Activated naive CD8-positive, alpha-beta T cell treated with anti-CD3 and anti-CD28 coated beads for 36 hours (primary cell): ENCODE measurements at places on chromosomes 1 and 21.

DNA sequence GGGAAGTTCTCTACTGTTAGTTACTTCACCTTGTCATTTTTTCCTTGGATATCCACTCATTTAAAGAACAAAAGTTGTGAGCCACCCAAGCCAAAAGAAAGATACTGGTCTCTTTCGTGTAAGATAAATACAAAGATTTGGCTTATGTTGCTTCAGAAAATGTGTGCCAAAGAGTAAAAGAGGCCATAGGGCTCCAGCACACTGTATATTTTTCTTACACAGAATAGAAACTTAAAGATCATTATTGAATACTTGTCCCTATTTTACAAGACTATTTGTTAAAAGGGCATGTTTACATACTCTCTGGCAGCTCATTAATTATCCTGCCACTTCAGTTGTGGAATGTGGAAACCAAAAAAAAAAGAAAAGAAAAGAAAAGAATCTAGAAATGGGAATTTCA is 284.2 kb upstream of the LRRC7 start:
- no peak for DNase-seq

DNA sequence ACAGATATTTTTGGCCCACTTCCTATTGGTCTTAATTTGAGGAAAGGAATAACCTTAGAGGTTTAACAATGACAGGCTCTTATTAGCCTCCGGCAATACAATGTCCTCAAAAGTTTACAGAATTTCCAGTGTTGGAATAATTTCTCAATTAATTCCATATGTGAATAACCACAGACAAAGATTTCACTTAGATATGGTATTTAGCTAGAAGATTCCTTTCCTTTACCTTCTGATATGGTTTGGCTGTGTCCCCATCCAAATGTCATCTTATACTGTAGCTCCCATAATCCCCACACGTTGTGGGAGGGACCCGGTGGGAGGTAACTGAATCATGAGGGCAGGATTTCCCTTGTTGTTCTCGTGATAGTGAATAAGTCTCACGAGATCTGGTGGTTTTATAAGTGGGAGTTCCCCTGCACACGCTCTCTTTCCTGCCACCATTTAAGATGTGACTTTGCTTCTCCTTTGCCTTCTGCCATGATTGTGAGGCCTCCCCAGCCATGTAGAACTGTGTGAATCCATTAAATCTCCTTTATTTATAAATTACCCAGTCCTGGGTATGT is 54.9 kb upstream of the RGS7 start:
- DNase-seq = no peak

- DNase-seq = no peak
These were observed 1.5 kb downstream of the CENPF start for GRCh38 chr1:214604523-214604922.

DNA sequence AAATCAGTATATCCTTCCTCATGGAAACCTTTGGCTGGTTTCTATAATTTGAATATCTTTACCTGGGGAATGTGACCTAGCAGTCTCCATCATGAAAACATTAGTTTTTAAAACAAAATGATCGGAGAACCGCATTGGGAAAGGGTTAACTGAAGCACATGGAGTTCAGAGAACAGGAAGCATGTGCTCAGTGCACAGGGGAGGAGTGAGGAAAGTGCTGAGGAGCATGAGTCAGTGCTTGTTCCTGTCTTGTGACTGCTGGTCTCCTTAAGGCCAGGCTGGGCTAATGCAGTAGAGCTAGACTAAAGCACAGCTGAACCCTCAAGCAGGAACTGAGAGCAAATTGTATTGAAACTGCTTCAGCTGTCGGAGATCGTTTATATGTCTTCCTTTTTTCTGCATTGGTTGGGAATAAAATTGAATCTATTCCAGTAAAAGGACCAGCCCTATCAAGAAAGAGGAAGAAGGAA is 5.8 kb downstream of the IFI16 start:
- DNase-seq = peak; percentile 63

DNA sequence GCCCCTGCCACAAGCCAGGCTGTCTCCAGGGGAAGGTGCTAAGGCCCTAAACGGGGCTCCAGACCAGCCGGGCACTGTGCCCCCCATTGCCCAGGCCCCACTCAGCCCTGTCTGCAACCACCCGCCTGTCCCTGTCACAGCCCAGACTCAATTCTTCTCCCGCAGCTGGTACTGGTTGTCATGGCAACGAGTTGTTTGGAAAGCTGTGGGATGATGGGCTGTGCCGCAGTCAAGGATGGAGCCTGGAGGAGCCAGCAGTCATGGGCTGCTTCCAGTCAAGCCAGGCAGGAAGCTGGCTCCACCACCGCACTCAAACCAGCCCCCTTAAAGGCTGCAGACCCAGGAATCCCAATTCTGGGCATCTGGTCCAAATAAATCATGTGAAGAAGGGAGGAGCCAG is 4.2 kb downstream of the SPOCD1 start:
- no peak for DNase-seq

- no peak for DNase-seq
These were observed 130.3 kb downstream of the CLIC6 start for GRCh38 chr21:34799092-34799491.

- no peak for DNase-seq
These were observed 25.3 kb downstream of the KCNQ4 start for GRCh38 chr1:40808909-40809308.

GRCh38 chr1:187306710-187307415 is 478.1 kb downstream of the PLA2G4A start:
- no peak for DNase-seq

- no peak for DNase-seq
These were observed 9.4 kb upstream of the CTBS start for GRCh38 chr1:84583648-84584047.

GRCh38 chr1:45455162-45455561 is 35.8 kb downstream of the TESK2 start:
- no peak for DNase-seq

GRCh38 chr1:231162297-231162969 is 575 bp downstream of the TRIM67 start:
- peak; percentile 53 for DNase-seq

DNA sequence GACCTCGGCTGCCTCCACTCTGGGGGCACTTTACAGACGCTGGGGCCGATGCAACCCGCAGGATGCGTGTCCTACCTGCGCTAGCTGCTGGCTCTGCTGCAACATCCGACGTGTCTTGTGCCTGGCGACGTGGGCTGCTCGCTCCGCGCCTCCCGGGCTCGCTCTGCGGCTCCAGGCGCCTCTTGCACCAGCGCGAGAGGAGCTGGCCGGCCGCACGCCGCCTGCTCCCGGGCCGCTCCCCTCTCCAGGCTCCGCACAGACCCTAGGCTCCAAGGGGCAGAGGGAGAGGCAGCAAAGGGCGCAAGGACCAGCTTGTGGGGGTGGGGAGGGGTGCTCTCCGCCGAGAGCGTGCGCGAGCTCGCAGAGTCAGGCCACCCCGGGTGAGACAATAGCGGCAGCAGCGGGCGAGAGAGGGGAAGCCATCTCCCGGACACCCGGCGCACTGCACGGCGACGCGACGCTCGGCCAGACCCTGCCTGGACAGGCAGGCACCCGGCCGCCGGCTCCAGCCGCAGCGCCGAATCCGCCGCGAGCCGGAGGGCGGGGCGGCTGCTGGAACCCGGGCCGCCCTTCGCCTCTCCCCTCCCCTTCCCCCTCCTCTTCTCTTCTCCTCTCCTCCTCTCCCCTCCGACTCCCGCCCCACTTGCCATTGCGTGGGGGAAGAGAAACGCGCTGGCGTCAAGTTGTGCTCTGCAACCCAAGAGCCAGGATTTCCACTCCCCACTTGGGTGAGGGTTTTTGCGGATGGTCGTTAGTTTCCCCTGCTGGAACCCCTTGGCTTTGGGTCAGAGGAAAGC is at the start of gene PIK3C2B:
Gene PIK3C2B, minus strand, starts transcription at position 525 of the 797 bp plus-strand sequence. CDS start 25,003 bp downstream, outside the sequence.
- DNase-seq = peak; percentile 80

DNA sequence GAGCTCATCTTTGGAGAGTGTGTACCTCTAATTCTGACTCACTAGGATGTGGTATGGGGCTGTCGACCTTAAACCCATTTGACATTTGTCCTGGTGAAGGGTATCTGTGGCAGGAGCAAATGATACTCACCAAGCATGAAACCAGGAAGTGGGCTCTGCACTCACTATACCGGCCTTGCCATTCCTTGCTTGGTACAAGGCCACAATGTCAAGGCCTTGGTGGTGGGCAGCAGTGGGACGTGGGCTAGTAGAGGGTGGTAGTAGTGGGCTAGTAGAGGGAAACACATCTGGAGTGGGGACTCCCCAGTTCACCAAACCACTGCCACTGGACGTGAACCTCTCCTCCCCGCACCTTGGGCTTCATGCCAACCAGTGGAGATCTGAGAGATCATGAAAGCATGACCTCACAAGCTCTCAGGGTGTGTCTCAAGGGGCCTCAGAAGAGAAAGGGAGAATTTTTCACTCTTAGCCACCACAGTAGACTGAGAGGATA is 11.5 kb downstream of the TNFSF4 start:
- peak; percentile 76 for DNase-seq

DNA sequence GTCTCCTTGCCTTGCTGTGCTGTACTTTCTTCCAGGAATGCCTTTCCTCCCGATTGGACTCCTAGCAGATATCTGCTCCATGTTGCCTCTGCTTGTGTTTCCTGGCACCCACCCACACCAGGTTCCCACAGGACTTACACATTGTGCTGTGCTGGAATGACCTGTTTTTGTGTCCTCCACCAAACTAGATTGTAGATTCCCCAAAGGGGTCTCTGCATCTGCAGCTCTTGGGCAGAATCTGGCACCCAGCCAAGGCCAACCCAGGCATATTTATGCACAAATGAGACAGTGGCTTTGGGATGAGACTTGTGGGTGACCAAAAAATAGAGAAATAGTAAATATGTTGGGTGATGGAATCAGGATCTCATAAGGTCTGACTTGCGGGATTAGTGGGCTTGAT is 278.2 kb downstream of the RRAGC start:
- no peak for DNase-seq

DNA sequence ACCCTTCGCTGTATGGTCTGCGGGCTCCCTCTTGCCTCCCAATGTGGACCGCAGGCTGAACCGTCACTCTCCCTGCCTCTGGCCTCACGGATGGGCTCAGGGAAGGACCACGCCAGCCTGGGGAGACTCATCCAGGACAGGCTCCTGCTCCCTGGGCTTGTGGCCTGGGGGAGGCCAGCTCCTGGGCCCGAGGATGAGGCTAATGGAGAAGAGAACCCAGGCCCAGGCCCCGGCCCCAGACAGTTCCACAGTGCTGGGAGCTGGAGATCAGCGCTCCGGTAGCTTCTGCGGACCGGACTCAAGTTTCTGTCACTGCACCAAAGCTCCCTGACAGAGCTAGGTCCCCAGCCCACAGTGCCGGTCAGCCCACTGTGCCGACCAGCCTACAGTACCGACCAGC is 13.4 kb upstream of the PLEKHG5 start:
- DNase-seq = no peak

DNA sequence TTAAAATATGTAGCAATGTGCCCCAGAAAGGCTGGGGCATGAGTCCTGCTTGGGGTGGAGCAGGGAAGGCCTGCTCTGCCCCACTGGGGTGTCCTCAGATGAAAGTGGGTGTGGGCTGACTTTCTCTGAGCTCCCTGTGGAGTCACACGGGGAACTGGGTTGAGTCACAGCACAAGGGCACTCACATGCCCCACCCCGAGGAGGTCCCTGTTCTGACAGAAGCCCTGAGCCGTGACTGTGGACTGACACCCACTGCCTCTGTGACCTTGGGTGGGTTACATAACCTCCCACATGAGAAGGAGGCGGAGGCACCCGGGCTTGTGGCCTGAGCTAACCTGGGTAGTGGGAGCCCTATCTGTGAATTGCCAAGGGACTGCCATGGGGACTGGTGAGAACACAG is 52.5 kb upstream of the TINAGL1 start:
- no peak for DNase-seq

DNA sequence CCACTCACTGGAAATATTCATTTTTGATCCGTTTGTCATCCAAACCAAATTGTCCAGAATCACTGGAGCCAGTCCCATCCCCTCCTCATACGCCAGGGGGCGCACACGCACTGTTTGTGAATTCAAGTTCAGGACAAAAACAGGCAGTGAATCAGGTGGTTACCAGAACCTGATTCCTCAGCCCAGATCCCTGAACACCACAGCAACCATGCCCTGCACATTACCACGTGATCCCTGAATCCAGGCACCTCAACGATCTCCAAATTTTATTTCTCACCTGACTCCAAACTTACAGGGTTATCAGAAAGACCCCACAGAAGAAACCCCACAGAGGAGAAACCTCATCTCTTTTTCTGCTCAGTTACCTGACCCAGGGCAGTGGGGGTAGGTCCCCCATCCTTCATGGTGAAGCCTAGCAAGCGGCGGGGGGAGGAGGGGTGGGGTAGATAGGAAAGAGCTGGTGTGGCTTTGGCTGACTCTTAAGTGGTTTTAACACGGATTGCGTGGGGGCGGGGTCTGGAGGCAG is 1.4 kb upstream of the PTPRF start:
- peak; percentile 73 for DNase-seq

- DNase-seq = no peak
These were observed 299.2 kb upstream of the USP25 start for GRCh38 chr21:15430577-15430976.

- no peak for DNase-seq
These were observed 83.6 kb downstream of the NRIP1 start for GRCh38 chr21:14981246-14981645.

DNA sequence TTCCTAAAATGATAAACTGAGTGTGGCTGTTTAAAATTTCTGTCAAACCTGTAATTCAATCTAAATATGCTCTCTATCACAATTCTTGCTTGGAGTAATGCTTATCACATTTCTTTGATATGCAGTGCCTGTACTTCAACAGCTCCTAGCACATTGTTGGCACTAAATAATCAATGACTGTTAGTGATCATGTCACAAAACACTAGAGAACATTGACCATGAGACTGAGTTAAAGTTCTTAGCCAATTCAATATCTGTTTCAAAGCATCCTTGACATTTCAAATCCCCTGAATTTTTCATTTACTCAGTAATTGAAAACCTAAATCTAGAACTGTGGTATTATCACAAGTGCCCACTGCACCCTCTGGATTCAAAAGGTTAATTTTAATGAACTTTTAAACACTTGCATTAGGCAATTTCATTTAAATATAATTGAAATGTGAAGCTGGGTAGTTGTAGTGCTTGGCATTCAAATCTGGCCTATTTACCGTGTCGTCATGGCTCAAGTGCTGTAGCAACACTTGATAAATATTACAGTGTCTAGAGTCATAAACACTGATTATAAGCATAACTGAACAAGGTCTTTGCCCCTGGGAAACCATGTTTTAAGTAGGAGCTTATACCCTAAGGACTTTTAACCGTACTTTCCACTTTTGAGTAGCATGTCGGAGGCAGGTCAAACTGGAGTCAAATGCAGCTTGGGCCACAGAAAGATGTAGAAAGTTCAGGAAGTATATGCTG is 143.6 kb downstream of the LRRC7 start:
- no peak for DNase-seq

GRCh38 chr1:84855691-84856630 is 37.0 kb downstream of the LPAR3 start:
- no peak for DNase-seq

GRCh38 chr1:93440706-93441105 is 7.2 kb upstream of the FNBP1L start:
- no peak for DNase-seq

DNA sequence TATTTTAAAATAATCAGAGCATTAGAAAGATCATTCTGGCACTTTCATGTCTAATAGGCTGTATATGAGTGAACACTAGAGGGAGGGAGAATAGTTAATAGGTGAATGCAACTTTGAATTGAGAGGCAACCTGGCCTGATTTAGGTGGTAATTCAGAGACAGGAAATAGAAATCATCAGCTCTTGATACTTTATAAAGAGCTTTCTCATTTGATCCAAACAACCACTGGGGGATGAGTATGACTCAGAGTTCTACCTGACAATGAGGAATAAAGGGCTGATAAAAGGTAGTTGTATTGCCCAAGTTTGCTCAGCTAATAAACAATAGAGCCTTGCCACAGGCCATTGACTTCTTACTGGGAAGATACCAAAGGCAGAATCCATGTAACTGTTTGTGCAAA is 5.2 kb upstream of the FAM89A start:
- no peak for DNase-seq

- no peak for DNase-seq
These were observed 124.2 kb upstream of the IFFO2 start for GRCh38 chr1:19080721-19081120.
